D721Med (cell line): ENCODE measurements at places on chromosomes 12 and 14.

GRCh38 chr14:44420226-44420625 is 86.9 kb downstream of the FSCB start:
- DNase-seq: no peak

GRCh38 chr14:77620222-77620870 is 3.9 kb upstream of the SPTLC2 start:
- no peak for DNase-seq

DNA sequence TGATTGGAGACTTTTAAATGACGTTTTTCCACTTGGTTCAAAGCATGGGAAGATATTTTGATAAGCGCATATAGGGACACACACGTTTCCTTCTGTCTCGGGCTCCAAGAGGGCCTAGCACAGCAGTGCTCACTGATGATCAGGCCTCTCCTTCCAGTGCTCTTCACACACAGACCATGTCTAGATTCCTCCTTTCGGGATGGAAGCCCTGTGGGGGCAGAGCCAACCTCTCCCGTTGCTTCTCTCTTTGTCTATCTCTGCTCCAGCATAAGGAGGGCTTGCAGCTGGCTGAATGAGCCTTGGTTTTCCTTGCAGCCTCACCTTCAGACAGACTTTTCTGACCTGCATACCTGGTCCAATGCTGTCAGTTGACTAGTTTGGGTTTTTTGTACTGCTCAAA is 22.3 kb downstream of the GPRC5D start:
- DNase-seq: no peak

GRCh38 chr12:76083246-76083903 is 1.1 kb downstream of the NAP1L1 start:
- no peak for DNase-seq

- DNase-seq: no peak
These were observed 16.6 kb upstream of the RND1 start for GRCh38 chr12:48882315-48882687.

GRCh38 chr14:61033054-61033453 is 52.0 kb downstream of the SLC38A6 start:
- no peak for DNase-seq

- DNase-seq: no peak
These were observed 57.4 kb downstream of the DAAM1 start for GRCh38 chr14:59245809-59246295.

DNA sequence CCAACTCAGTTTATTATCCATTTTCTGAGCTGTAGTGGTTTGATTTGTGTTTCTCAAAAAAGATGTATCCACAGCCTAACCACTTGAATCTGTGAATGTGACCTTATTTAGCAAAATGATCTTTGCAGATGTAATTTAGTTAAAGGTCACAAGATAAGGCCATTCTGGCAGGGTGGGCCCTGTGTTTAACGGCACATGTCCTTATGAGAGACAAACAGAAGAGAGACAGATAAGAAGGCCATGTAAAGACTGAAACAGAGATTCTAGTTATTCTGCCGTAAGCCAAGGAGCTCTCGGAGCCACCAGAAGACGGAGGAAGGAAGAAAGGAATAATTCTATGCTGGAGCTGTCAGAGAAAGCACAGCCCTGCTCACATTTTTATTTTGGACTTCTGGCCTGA is 374.2 kb downstream of the PRKD1 start:
- DNase-seq: no peak

DNA sequence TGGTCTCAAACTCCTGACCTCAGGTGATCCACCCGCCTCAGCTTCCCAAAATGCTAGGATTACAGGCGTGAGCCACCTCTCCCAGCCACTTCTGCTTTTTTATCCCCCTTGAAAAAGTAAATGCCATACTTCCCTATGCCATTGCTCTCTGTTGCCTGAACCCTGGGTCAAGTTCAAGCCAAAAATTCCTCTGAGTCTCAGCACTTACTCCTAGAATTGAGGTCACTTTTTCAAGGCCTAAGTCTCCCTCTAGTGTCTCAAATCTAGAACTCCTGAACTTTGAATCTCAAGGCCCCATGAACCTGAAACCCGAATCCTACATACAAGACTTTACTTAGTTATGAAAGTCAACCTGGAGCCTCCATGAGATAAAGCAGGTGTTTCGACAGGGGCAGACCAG is 1.4 kb upstream of the APOBEC1 start:
- no peak for DNase-seq

- DNase-seq: no peak
These were observed 85.6 kb downstream of the FOXN3 start for GRCh38 chr14:89331398-89331797.

- no peak for DNase-seq
These were observed 87.4 kb downstream of the PIWIL1 start for GRCh38 chr12:130424858-130425697.

GRCh38 chr12:52440821-52441319 is 6.7 kb upstream of the KRT75 start:
- no peak for DNase-seq

DNA sequence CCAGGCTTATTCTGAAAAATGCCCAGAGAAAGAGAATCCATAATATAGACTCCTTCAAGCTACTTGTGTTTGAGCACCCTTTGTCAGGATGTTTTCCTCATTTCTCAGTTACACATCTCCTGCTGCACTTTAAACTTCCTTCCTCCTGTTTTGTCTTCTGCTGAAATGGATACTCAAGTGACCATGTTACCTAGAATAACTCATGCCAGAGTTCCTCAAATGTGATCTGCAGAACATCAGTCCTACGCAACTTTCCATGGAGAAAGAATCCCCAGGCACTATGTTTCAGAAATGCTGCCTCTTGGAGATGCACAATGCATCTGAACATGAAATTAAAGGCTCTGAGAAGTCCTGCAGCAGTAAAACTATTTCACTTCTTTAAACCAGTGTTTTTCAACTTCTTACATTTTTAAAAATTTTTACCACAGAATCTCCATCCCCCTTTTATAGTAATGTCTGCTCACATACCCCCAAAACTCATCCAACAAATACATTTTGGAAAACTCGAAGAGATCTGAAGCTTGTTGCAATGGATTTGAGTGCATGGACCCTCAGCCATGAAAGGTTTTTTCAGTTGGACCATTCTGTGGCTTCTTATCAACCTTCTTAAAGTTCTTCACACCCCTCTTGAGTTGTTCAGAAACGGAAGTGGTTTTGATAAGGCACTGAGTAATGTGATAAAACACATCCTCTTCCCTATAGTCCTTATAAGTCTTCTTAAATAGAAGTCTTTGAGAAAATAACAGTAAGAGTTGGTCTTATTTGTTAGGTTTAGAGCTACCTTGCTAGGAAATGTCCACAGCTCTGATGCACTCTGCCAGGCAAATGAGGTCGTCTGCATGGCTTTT is 84.5 kb upstream of the KCNA1 start:
- DNase-seq: no peak

GRCh38 chr12:27982385-27982784 is 9.9 kb upstream of the PTHLH start:
- DNase-seq: no peak

DNA sequence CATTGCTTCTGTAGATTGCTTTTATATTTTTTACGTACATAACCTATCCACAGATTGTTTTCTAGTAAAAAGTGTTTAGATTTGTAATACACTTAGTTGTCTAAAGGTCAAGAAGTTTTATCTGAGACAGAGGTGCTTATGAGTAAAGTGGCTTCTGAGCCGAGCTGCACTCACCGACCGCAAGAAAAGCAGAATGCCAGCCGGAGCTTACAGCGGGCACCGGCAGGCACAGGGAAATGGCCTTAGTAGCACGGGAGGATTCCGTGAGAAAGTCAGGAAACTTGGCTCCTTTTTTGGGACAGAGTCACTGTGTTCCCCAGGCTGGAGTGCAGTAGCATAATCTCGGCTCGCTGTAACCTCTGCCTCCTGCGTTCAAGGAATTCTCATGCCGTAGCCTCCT is 29.8 kb downstream of the PIWIL1 start:
- DNase-seq: no peak

DNA sequence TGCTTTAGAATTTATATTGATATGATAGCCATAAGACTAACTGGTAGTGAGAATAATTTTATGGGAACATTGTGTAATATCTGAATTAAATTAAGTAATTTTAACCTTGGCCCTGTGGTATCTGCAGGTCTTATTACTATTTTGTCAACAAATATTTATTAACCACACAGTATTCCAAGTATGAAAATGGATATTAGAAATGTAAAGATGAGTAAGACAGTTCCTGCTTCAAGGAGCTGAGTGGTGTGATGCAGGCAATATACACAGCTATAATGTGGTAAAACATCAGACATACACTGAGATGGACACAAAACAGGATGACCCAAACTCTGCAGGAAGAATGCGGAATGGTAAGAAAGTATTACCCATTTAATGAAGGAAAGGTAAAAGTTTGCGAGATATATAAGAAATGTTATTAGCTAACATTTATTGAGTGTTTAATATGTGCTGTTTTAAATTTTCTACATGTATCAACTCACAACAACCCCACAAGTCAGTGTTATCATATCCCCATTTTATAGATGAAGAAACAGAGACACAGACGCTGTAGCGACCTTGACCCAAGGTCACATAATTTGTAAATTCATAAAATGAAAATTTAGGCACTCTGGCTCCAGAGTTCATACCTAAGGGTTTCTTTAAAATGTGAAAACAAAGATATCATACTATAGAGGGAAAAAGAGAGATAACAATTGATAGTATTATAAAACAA is 12.7 kb downstream of the ABCD2 start:
- DNase-seq: no peak

DNA sequence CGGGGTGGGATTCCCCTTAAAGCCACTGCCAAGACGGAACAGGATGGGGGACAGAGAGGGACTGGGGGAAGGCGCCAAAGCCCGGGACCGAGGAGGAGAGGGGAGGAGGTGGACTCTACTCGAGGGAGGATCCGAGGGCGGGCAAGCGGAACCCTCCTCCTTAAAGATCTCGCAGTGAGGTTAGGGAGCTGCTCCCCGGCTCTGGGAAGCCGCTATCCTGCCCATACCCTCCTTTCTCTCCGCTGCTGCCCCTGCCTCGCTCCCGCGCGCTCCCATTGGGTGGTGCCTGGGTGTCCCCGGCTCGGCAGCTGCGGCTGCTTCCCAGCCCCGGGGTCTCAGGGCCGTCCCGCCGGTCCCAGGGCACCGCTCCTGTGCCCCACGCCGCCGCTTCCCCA is 16.4 kb downstream of the KRT18 start:
- DNase-seq: no peak

DNA sequence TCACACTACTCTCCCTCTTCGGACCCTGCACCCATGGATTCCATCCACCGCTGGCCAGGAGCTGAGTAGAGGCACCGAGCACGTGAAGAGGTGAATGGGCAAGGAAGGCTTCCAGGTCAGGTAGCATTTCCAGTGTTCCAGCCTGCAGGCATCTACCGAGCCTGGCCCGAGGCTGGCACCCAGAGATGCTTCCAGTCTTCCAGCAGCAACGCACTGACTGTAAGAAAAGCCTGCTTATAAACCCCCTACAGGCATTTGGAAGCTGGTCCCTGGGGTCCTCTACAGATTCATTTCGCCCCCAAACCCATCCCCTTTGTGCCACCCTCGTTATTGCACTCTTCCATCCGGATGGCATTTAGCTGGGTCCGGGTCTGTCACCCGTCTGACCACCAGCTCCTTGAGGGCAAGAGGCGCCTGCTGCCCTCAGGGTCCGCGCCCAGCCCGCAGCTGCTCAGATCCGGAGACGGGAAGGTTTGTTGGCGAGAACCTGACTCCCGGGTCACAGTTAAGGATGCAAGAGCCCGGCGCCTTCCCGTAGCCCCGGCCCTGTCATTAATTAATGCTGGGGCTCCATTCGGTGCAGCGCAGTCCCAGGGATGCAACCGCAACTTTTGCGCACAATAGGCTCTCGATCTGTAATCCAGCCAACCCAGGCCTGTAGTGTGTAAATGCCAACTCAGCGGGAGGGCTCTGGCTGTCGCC is 614 bp upstream of the MARK3 start:
- DNase-seq: no peak

DNA sequence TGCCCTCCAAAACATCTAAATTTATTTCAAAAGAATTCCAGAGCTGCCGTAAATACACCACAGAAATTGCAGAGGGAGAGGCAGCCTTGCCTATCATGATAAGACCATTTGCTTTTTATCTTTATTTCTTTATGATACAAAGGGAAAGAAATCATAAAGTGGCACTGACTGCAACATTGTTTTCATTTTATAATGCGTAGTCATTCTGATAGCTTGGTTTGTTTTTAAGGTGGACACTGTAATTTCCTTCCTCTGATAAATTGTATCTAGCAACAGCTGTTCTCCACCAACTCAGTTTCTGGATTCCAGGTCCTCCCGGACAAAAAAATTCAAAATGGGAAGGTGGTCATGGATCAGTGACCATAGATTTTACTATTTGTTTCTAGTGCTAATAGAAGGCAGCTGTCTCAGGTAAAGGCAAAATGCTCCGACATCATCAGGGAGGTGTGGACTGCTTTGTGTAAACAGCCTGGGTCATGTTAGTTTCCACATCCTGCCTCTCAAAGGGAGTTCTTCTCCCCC is 623 bp upstream of the TSPAN8 start:
- no peak for DNase-seq

DNA sequence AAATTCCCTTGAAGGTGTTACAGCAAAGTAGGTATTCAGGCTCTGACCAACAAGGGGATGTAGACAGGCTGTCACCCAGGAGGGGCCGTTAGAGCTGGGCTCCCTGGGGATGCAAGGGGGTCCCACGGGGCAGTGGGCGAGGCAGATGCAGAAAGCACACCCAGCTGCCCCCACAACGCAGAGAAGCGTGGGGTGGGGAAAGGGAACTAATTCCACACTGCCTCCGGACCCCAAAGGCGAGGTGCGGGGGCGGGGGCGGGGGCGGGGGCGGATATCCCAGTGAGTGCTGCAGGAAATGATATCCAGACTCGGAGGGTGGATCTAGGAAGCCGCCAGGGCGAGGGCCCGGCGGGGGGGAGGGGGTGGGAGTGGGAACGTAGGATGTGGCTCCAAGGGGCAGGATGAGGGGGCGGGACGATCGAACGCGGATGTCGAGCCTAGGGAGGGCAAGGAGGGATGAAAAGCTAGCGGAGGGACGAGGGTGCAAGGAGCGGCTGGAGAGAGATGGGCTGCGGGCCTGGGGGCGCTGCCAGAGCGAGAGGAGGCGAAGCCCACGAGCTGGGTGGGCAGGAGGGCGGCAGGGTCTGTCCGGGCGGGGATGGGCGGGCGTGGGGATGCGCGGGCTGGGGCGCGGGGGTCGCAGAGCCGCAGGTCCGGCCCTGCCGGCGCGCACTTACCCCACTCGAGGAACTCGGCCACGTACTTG is 874 bp downstream of the CDC42BPB start:
- DNase-seq: no peak
